Activated CD4-positive, alpha-beta memory T cell treated with anti-CD3 and anti-CD28 coated beads, Interleukin-2, amount 10 ng/mL, durations not matched to agents 7 days and 5 days (primary cell): ENCODE measurements at places on chromosomes 5 and 9. TPM values are rescaled to one million over a fixed set of nuclear protein-coding genes. Genes with fewer than 3 reads are reported as not detected.

UNC5A gene
- total RNA-seq: not detected

BTNL8 gene
- not detected for total RNA-seq

TMOD1 gene
- 1.8 TPM for total RNA-seq

CATSPER3 gene
- total RNA-seq: 0.88 TPM

EPB41L4B gene
- 0.08 TPM for total RNA-seq

MGAT1 gene
- total RNA-seq: 184 TPM

PCDHGA10 gene
- total RNA-seq: not detected

GARIN3 gene
- total RNA-seq: not detected

CAMK4 gene
- total RNA-seq: 59.5 TPM

ENTPD2 gene
- total RNA-seq: 0.15 TPM

IL33 gene
- not detected for total RNA-seq

MRPS27 gene
- 34.5 TPM for total RNA-seq

MYOT gene
- total RNA-seq: not detected

IL5 gene
- total RNA-seq: 3.3 TPM

EDIL3 gene
- total RNA-seq: not detected

CTXN3 gene
- not detected for total RNA-seq

HCN1 gene
- not detected for total RNA-seq

TLR4 gene
- 0.20 TPM for total RNA-seq

TRAF1 gene
- total RNA-seq: 74.3 TPM

FTMT gene
- total RNA-seq: not detected

TRIM52 gene
- total RNA-seq: 24.0 TPM

ZBED3 gene
- total RNA-seq: 0.45 TPM

TICAM2 gene
- total RNA-seq: 1.8 TPM

SLC36A3 gene
- not detected for total RNA-seq

CDH9 gene
- not detected for total RNA-seq

PDCD1LG2 gene
- total RNA-seq: 4.1 TPM

IFNB1 gene
- 0.68 TPM for total RNA-seq

CEL gene
- 1.1 TPM for total RNA-seq

NR5A1 gene
- total RNA-seq: not detected

TEK gene
- not detected for total RNA-seq

GMCL2 gene
- not detected for total RNA-seq

ANKRD31 gene
- total RNA-seq: 0.05 TPM

FOXD4L4 gene
- not detected for total RNA-seq

SLC25A48 gene
- total RNA-seq: not detected

COL5A1 gene
- total RNA-seq: 0.10 TPM

SLC6A3 gene
- not detected for total RNA-seq

SLC45A2 gene
- total RNA-seq: not detected

POU5F2 gene
- total RNA-seq: 0.71 TPM

WDR38 gene
- not detected for total RNA-seq

PGM5 gene
- total RNA-seq: not detected

HTR1A gene
- not detected for total RNA-seq

CLIC3 gene
- 3.7 TPM for total RNA-seq

MCTP1 gene
- total RNA-seq: not detected

PCDHGA7 gene
- not detected for total RNA-seq

ADAMTS13 gene
- total RNA-seq: 2.4 TPM

FOXE1 gene
- not detected for total RNA-seq
